HS-5 (cell line): ENCODE measurements at places on chromosomes 11 and 22.

- DNase-seq: no peak
Observed at GRCh38 chr22:47604563-47604962, 842.1 kb downstream of the TBC1D22A start.

GRCh38 chr11:75313513-75314272, 37.8 kb downstream of the ARRB1 start:
- no peak for DNase-seq

DNA sequence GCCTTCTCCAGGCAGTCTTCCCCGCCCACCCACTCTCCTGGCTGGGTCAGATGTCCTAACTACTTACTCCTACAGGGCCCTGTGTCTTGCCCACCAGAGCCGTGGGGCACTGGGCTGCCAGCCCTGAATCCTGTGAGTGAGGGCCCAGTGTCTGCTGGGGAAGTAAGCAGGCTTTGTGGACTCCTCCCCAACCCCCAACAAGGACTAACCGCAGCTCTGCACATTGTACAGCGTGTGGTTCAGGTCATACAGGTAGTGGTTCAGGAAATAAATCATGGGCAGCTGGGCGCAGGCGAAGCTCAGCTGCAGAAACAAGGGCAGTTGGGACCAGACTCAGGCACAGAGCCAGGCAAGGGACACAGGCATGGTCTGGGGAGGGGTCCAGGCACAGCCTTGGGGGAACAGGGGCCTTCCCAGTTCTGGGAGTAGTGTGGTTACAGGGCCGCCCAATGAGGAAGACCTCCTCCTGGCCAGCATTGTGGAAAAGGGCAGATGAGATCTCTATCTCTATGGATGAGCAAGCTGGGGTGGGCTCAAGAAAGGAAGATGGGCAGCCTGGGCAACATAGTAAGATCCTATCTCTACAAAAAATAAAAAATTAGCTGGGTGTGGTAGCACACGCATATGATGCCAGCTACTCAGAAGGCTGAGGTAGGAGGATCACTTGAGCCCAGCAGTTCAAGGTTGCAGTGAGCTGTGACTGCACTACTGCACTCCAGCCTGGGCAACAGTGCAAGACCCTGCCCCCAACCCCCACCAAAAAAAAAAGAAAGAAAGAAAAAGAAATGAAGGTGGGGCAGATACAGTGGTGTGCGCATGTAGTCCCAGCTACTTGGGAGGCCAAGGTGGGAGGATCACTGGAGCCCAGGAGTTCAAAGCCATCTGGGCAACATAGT, 5.5 kb downstream of the UNC93B1 start:
- no peak for DNase-seq

DNA sequence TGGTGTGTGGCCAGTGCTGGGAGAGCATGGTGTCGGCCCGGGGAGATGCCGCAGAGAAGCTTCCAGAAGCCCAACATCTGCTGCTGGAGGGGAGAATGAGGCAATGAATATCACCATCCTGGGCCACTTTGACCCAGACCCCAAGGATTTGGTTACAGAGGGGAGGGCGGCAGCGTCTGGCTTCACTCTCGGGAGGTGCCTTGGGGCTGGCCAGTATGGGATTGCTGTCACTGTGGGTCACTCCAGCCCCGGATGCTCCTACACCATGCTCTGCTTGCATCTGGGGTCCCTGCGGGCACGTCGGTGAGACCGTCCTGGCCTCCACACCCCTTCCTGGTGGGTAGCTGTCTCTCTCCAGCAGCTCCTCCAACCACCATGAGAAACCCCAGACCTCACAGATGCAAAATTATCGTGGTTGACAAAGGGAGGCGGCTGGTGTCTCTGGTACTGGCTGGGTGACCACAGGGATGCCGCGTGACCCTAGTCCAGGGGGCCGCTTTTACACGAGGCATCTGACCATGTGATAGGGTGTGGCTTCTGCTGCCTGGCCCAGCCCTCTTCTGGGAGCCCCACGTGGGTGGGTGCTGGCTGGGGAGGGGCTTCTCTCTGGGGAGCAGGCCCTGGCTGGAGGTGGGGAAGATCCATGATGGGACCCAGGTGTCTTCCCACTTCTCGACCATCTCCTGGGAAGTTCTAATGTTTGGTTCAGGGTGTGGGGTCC, 5.7 kb downstream of the KCNQ1 start:
- DNase-seq: no peak

DNA sequence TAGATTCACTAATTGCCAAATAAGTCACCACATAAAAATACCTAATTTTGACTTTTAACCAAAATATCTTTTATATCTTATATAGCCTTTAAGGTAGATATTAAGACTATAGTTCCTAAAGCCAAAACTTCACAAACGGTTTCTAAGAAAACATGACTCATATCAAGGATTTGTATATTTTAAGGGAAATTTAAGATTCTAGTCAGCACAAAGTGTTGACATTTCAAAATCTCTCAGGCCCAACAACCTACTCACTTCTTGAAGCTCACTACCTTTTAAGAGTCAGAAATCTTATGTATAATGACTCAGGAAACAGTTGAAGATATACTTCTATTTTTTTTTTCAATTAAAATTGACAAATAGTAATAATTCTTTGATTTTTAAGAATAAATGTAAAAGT, 221.9 kb downstream of the SBF2 start:
- DNase-seq: no peak

DNA sequence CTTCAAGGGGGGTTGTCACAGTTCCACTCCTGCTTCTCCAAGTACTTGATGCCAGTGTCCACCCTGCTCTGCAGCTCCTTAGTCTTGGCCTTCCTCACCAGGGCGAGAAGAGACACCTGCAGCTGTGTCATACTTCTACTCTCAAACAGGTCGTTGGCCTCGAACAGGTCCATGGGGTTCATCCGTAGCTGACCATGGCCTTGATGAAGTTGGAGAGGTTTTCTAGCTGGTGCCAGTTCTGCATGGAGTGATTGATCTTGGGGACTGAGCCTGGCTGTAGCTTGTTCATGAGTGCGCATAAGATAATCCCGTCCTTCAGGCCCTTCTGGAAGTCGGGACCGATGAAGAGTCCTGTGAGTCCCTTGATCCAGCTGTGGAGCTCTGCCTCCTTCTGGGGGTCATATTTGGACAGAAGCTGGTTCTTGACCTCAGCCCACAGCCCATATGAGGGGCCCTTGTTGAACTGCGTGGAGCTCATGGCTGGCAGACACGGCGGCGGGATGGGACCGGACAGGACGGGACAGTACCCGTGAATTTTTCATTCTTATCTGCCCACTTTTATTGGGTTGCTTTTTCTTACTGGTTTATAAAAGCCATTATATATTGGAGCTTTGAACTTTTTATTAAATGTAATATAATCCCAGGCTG, 33.4 kb upstream of the HORMAD2 start:
- no peak for DNase-seq

GRCh38 chr11:133947321-133947756, 9.4 kb downstream of the IGSF9B start:
- DNase-seq: no peak

GRCh38 chr11:66371627-66372415, at the start of gene SLC29A2:
TSS of gene SLC29A2 (minus strand) at chr11:66371760. CDS start at chr11:66371591, 169 bp downstream.
- no peak for DNase-seq

DNA sequence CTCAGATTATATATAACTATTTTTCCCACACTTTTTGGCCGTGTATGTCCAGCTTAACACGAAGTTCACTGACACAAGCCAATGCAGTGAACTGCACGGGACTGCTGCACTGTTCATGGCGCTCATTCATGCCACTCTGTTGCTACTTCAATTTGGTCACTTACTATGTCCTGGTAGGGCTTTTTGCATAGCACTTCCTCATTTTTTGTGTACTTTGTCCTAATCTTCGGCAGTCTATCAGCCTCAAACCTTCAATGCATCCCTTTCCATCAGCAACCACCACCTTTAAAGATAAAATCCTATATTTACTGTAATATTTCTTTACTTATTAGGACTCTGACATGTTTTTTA, 18.7 kb upstream of the ARHGAP32 start:
- DNase-seq: no peak

- DNase-seq: no peak
Observed at GRCh38 chr22:48359613-48359965, 1468.1 kb downstream of the BRD1 start.

- no peak for DNase-seq
Observed at GRCh38 chr22:42879371-42880021, 22.4 kb upstream of the ARFGAP3 start.

DNA sequence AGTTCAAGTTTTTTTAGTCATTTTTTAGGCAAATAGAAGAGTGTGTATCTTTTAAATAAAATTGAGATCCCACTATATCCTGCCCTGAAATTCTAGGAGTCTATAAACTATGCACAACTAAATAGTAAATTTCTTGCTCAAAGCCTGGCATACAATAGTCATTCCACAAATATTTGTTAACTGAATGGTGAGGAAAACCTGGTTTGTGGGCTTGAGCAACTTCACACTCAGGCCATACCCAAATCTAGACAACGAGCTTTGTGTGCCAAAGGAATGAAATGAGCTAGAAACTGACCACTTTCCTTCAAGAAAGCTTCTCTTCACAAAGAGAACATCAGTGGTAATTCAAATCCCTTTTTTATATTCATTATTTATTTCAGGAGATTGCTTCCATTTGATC, 39.6 kb upstream of the AMOTL1 start:
- DNase-seq: peak; percentile 45

- DNase-seq: peak; percentile 24
Observed at GRCh38 chr11:81644239-81644840, 1089.3 kb downstream of the FAM181B start.

DNA sequence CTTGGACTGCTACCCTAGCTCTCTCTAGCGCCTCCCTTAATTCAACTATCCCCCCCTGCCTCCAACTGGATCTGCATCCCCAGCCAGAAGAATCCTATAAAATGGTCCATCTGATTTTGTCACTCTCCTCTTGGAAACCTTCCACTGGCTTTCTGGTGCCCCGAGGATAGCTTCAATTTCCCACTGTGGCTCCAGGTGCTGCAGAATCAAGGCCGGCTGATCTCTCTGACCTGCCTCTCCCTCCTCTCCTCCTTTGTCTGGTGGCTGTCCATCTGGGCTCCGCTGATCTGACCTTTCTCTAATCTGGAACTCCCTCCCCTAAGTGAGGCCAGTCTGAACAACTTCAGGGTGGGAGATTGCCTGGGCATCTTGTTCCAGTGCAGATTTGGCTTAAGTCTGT, 6.1 kb upstream of the GRK3 start:
- DNase-seq: no peak

DNA sequence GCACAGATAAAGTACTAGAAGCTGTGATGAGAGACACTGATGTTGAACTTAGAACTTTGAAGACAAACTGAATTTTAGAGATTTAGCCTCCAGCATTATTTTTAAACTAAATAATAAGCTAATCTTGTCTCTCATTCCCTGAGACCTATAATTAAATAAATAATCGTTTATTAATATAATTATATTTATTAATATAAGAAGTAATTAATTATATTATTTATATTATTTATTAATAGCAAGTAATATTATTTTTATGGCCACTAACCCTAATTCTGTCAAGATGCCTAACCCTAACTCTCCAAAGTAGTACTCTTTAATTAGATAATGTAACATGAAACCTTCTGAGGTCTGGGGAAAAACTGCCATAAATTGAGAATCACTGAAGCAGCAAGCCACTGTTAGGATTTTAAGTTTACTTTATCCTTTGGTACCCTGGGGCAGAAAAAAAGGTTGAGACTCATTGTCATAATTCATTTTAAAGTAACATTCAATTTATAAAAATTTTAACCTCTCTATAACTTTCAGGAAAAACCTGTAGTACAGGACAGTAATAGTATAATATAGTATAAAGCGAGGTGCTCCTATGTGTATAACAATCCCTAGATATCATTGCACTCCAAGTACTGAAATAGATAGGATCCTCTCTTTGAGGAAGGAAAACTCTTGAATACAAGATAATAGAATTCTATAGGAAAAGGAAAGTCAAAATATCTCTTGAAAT, 85.4 kb downstream of the TTC28 start:
- no peak for DNase-seq

DNA sequence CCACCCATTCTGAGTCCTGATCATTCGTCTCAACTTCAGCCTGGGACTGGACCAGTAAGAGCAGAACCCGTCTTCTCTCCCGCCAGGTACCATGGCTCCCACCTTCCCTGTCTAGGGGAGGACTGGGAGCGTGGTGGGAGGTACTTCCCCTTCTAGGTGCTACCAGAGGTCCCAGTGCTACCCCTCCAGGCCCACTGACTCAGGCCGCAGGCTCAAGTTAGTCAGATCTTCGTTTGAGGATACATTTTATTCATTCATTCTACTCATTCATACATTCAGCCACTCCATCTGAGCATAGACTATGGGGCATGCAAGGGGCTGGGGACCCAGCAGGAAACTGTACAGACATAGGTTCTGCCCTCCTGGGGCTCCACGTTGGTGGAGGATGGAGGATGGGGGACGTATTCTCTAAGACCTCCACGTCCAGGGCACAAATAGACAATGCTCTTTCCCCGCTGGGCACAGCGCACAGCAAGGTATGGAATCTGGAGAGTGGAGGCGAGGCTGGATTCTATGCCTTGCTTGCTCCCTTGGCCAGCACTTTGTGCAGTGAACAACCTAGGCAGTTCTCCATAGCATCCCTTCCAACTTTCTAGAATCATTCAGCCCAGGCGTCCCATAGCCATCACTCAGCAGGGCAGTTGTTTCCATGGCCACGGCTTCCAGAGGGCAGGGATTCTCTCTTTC, 1.0 kb upstream of the RAB3IL1 start:
- DNase-seq: no peak

GRCh38 chr11:35539781-35540281, 14.4 kb upstream of the PAMR1 start:
- no peak for DNase-seq

DNA sequence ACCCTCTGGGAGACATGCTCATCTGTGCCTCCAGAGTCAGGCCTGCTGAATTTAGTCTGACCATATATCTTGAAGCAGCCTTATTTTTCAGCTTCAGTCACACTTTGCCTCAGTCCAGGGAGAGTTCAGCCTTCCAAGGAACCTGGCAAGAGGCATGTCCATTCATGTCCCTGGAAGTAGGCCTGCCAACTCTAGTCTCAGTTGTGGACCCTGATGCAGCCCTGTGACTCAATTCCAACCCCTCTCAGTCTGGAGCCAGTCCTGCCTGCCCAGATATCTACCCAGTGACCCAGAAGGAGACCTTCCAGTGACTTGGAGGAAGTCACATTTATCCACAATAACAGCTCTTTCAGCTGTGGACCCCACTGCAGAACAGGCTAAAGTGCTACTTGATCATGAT, 566.6 kb downstream of the TMEM135 start:
- DNase-seq: no peak

- DNase-seq: no peak
Observed at GRCh38 chr11:71946144-71946571, 17.3 kb downstream of the RNF121 start.
